Hindlimb muscle (tissue), 1 donor: ENCODE measurements at places on chromosomes 7 and 10.
A peak's percentile ranks its signal among the peaks of the same experiment; 100 is the strongest.

DNA sequence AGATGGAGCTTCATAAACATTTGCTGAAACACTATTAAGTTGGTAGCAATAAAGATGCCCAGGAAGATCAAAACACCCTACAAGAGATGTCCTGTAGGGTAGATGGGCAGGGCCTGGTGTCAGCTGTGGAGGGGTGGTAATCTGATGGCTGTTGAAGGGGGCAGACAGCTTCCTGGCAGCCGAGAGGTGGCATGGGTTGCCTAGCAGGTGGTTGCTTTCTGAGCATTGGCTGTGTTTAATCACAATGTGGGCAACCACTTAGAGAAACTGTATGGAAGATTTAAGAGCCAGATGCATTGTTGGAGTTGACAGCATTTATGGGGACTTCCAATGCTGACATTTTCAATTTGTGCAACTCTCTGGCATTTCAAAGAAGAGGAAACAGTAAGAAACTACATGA is 79.9 kb upstream of the SLC26A5 start:
- DNase-seq, result no peak

GRCh38 chr10:86367152-86367951 is 757 bp upstream of the GRID1 start:
- peak; percentile 53 for DNase-seq

DNA sequence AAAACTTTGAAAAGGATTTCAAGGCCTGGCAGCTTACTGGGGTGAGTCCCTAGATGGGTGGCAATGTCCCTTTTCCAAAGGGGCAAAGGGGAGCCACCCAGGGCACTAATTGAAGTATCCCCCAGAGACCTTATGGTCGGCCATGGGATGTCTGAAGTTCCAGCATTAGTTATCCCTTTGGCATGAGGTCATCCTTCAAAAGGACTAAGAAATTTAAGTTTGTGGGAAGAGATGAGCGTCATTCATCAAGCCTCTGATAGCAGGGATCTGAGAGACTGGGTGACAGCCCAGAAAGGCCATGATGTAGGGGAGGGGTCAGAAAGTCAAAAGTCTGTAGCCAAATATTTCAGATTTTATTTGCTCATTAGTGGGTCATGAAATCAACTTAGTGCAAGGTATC is 195.3 kb downstream of the ZNF438 start:
- DNase-seq, result no peak

DNA sequence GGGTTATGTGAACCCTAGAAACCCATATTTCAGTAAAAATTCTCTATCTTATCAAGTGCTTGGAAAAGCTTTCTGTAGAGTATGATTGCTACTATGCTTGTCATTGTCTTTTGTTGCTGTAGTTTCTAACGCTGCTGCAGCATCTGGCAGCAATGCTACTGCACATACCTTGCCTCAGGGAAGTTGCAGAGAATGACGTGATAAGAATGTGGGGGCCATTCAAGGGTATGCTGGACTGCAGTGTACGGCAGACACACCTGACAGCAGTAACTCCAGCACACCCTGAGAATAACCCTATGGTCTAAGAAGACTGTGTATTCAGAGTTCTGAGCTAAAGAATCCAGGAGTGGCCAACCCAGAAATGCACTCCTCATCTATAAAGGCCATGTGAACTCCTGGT is 20.5 kb downstream of the TRIM4 start:
- no peak for DNase-seq

DNA sequence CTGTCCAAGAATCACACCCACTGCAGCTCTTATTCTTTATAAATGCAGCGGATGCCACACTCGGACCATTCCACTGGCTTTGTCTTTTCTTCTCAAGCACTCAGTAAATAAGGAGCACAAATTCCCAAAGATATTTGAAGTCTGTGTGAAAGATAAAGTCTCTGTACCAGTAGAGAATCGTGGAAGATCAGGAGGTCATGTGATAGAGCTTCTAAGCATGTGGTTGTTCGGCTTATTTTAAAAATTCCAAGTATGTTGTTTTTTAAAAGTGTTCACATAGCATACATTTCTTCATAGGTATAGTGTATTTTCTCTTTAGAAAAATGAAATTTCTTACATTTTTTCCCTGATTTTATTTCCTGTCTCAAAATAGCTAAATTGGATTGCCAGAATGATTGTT is 75.8 kb downstream of the NOC3L start:
- DNase-seq, result no peak

DNA sequence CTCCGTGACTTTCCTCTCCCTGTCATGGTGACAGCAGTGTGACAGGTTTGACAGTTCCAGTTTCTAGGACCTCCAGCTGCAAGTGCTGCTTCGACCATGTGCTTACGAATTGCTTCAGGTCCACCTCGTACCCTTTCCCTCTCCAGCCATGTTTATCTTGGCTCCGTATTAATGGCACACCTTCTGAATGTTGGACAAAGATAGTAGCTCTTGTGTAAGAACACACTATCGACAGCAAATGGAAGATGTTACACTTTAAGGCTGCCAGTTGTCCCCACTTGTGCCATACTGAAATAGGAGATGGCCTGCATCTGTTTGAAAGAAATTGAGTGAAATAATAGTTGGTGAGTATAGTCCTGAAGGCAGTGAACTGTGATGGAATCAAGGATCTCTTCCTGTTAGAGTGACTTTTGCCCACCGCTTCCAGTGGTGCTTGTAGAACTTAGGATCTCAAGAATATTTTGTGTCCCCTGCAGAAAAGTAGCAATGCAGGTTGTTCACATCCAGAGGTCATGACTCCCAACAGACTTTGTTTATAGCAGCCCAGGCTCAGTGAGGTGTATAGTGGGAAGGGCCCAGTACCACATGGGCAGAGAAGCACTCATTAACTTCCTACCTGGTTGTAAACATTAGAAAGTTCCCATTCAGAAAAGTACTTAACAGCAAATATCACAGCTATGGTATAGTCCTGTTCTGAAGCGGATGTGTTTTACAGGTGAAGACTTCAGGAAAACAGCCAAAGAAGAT is 629.7 kb upstream of the GALNT17 start:
- no peak for DNase-seq

GRCh38 chr7:38025815-38026214 is 105.4 kb downstream of the EPDR1 start:
- DNase-seq, result no peak

GRCh38 chr7:43528576-43529354 is 54.1 kb upstream of the STK17A start:
- no peak for DNase-seq

GRCh38 chr7:34759477-34760125 is 101.6 kb downstream of the NPSR1 start:
- no peak for DNase-seq

DNA sequence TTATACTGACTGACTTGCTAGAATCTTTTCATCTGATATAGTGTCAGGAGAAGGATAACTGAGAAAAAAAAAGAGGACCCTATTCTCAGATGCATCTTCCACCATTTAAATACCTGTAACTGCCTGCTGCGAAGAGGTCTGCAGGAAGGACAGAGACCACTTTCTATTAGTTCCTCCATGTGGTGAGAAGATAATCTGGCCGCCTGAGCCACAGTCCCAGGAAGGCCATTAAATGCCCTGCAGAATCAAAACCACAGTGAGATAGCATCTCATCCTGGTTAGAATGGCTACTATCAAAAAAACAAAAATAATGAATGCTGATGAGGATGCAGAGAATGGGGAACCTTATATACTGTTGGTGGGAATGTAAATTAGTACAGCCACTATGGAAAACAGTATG is 19.9 kb upstream of the IFIT1B start:
- no peak for DNase-seq

GRCh38 chr10:88195841-88196240 is 332.4 kb downstream of the PTEN start:
- DNase-seq, result no peak

DNA sequence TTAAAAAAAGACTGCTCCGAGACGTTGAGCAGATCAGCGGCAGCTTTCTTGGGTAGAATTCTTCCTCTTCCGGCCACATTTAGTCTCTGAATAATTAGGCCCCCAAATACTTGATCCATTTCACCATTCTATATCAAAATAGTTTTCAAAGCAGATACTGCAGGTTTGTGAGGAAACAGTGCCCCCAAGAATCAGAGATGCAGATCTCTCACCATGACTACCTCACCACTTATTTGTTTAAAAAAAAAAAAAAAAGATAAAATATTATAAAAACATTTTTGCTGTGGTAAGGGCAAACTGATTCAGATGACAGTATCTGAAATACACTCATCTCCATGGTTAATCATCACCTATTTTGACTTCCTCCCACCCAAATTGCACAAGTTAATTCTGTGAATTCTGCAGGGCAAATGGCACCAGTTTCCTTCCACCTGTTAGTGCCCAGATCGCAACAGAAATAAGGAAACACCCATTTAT is 210.4 kb downstream of the FAM107B start:
- DNase-seq, result no peak

DNA sequence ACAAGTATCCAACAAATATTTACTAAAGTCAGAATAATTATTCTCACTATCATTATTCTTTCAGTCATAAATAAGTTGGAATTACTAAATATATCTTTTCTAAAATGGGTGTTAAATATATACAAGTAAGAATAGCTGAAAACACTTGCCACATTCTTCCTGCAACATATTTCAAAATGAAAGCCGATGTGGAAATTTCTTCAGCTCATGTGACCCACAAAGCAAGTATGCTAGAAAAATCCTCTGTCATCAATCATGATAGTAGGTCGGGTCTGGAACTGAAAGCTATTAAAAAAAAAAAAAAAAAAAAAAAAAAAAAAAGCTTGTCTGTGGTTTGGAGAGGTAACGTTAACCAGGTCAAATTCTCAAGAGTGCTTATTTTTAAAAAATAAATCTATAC is 344.7 kb downstream of the NEBL start:
- DNase-seq, result no peak

- DNase-seq, result no peak
These were observed 515 bp downstream of the FASTK start for GRCh38 chr7:151080067-151080521.

GRCh38 chr7:77242554-77242953 is 42.9 kb upstream of the FGL2 start:
- DNase-seq, result no peak

- DNase-seq, result no peak
These were observed 13.2 kb upstream of the ENO4 start for GRCh38 chr10:116836083-116836482.

GRCh38 chr10:26960308-26960707 is 99.5 kb upstream of the ABI1 start:
- DNase-seq, result no peak

DNA sequence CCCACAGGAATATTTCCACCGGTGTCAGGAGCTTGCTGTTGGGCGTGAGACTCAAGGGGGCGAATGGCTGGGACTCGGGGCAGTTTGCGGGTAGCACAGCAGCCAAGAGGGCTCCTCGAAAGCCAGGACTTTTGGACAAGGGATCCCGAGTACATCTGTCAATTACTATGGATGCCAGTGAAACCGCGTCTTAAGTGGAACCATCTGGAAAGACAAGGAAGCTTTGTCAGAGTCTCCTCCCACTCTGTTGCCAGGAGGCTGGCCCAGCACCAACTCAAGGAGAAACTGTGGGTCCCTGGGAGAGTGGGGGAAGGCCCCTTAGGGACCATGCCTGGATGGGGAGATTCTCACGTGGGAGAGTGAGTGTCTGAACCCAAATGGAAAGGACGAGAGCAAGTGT is 57.1 kb downstream of the C10orf143 start:
- no peak for DNase-seq

DNA sequence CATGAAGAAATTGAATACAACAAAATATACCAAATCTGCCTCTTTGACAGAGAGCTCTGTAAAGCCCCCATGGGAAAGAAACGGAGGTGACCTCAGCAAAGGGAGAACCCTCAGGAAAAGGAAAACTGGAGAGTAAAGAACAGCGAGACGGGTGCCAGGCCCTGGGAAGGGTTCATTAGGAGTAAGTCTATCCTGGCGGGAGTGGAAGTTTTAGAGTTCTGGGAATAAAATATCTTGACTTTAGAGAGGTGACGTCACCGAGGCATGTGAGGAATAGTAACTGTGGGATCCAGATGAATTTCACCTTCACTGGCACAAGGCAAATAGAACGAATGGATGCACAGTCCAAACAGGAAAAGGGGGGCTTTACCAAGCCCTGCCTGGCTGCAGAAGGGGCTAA is 362.8 kb upstream of the IGFBP3 start:
- peak; percentile 36 for DNase-seq

GRCh38 chr7:131900785-131901287 is 344.4 kb upstream of the PODXL start:
- no peak for DNase-seq

DNA sequence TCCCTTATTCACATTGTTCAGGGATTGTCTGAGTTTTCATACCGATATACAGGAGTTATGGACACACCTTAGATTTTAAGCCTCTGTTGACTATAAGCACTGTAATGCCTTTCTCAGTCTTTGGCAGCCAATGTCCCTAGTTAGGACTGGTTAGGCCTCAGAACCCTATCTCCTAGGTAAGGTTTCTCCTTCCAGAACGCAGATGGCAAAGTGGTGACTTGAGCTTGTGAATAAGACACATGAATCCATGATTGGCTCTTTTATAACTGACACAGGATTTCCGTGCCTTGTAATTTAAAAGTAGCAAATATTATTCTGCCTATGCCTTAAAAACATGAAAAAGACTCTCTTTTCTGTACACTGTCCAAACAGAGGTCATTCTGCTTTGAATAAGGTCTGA is 12.5 kb upstream of the RNF148 start:
- DNase-seq, result no peak

- DNase-seq, result no peak
These were observed 6.4 kb downstream of the MYL10 start for GRCh38 chr7:101622609-101623173.

- no peak for DNase-seq
These were observed 124.2 kb upstream of the SEM1 start for GRCh38 chr7:96833676-96834453.

GRCh38 chr10:112213098-112213823 is 29.7 kb upstream of the GPAM start:
- no peak for DNase-seq

DNA sequence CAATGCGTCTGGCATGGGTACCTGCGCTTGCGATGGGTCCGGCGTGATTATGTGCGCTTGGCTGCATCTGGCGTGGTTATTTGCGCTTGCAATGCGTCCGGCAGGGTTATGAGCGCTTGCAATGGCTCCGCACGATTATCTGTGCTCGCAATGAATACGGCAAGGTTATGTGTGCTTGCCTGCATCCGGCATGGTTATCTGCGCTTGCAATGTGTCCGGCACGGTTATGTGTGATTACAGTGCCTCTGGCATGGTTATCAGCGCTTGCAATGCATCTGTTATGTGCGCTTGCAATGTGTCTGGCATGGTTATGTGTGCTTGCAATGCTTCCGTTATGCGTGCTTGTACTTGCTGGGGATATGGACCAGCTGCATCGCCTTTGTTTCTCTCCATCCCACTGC is 37.7 kb downstream of the RBAK start:
- DNase-seq, result no peak
